Lung microvascular endothelial cell (primary cell): ENCODE measurements at places on chromosomes 3 and 15.

- DNase-seq = peak; percentile 62
These were observed 165.1 kb downstream of the PPM1L start for GRCh38 chr3:160921020-160921635.

GRCh38 chr3:121430664-121431215 lies 115.0 kb downstream of the POLQ start:
- no peak for DNase-seq

GRCh38 chr15:43239732-43240491 lies 19.1 kb upstream of the EPB42 start:
- peak; percentile 20 for DNase-seq

- DNase-seq = no peak
These were observed 603 bp upstream of the SELENOK start for GRCh38 chr3:53892286-53892637.

DNA sequence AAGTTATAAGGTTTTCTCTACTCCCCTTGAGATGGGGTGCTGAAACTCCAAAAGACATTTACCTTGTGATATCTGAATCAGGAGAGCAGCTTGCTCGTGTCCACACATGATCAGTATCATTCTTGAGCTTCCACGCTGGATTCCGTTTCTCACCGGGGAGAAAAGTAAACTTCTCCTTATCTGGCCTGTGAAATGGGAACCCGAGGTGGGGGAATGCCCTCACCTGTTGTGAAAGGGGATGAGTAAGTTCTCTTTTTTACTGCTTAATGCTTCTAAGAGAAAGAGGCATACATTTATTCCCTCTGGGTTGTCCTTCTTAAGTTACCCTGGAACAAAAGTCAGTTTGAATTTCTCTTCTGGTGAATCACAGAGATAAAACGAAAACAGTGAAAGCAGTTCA lies 440.5 kb upstream of the ADAMTS9 start:
- DNase-seq = no peak

DNA sequence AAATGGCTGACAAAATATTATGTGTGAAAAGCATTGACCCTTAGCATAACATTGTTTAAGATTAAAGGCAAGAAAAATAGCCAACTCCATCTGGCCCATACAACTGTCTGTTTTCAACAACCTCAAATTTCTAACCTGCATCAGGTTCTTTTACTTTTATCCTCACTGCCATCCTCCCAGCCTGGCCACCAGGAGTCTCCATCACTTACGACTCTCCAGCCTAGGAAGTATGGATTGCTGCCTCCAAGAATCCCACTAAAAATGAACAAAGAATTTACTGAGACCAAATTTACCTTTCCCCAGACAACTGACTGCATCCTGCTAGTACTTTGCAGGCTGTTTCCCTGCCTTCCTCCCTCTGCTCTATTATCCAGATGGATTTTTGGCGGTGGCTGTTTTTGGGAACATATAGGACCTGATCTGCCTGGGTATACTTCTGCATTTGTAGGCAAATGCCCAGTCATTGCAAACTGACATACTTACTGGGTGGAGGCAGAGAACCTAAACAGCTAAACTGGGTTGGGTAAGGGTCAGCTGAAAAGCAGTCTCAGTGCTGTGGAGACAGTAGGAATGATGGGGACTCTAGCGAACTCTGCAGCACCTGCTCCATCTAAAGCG lies 144.2 kb downstream of the GHSR start:
- DNase-seq = no peak

DNA sequence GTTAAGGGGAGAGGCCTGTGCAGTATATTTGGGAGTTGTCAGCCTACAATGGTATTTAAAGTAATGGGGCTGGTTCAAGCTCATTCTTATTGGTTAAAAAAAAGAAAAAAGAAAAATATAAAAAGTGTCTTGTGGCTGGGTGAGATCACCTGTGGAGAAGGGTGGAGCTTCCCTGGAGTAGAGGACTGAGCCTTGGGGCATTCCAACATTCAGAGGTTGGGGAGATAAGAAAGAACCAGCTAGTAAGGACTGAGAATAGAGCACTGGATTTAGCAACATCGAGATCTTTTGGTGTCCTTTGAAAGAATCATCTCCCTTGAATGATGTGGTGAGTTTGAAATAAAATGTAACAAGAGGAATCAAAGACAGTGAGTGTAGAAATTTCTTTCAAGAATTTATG lies 5.2 kb downstream of the SLC49A4 start:
- DNase-seq = no peak

DNA sequence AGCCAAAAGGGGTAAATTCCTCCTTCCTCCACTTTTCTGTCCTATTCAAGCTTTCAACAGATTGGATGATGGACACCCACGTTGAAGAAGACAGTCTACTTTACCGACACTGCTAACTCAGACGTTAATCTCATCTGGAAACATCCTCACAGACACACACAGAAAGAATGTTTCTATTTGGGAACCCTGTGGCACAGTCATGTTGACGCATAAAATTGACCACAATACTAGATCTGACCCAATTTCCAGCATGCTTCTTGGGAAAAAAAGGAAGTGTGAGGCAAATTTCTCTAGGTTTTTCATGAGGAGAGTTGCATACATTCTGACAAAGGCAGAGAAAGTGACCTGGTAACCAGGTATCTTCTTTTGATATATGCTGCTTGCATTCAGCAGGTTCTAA lies 594.1 kb downstream of the FGF12 start:
- DNase-seq = no peak

- DNase-seq = no peak
These were observed 279.8 kb downstream of the ZPLD1 start for GRCh38 chr3:102714567-102714966.

- DNase-seq = no peak
These were observed 21.7 kb downstream of the SH3BP5 start for GRCh38 chr3:15310491-15311370.

DNA sequence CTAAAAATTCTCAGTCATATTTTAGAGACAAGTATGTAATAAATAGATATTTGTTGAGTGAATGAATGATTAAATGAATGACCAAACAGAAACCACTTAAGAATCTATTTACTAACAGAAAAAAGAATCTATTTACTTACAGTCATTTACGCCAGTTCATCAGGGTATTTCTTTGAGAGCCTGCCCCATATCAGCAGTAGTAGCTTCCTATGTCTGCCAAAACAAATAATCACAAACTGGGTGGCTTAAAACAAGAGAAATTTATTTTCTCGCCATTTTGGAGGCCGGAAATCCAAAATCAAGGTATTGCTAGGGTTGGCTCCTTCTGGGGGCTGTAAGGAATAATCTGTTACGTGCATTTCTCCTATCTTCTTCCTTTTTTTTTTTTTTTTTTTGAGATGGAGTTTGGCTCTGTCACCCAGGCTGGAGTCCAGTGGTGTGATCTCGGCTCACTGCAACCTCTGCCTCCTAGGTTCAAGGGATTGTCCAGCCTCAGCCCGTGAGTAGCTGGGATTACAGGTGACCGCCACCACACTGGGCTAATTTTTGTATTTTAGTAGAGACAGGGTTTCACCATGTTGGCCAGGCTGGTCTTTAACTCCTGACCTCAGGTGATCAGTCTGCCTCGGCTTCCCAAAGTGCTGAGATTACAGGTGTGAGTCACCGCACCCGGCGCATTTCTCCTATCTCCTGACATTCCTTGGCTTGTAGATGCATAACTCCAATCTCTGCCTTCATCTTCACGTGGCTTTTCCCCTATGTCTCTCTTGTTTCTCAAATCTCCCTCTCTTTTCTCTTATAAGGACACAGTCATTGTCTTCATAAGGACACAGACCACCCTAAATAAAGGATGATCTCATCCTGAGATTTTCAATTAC lies 65.2 kb upstream of the SPPL2A start:
- DNase-seq = no peak

DNA sequence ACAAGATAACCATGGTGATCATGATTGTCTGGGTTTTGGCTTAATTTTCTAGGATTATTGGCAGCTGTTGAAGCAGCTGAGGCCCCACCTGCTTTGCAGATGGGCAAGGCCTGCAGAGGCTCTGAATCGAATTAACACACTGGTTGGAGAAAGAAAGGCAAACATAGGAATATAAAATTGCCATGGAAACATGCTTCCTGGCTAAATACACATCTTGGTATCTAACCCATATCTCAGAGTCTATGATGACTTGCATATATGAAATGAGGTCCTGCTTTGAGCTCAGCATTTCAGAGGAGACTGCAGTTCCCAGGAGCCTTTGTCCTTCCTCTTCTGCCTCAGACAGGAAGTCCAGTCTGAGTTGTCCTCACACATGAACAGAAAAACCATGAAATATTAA lies 24.3 kb upstream of the SV2B start:
- no peak for DNase-seq

- no peak for DNase-seq
These were observed 3.6 kb downstream of the SNRK start for GRCh38 chr3:43289841-43290470.

- no peak for DNase-seq
These were observed 69.8 kb downstream of the SSUH2 start for GRCh38 chr3:8574670-8575322.

DNA sequence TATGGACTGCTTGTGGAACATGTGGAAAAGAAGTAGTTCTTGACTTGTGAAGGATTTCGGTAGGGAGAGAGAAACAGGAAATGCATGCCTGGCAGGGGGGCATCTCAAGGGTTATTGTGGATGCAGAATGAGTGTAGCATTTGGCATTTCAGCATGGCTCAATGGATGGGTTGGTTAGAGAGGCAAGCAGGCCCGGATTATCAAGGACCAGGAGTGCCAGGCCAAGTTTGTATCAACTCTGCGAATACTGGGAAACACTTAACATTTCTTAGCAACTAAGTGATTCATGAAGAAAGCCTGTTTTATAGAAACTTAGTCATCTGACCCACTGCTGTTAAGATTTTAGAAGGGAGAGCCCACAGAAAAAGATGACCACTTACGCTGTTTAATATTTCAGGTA lies 33.6 kb downstream of the KIF15 start:
- DNase-seq = no peak

DNA sequence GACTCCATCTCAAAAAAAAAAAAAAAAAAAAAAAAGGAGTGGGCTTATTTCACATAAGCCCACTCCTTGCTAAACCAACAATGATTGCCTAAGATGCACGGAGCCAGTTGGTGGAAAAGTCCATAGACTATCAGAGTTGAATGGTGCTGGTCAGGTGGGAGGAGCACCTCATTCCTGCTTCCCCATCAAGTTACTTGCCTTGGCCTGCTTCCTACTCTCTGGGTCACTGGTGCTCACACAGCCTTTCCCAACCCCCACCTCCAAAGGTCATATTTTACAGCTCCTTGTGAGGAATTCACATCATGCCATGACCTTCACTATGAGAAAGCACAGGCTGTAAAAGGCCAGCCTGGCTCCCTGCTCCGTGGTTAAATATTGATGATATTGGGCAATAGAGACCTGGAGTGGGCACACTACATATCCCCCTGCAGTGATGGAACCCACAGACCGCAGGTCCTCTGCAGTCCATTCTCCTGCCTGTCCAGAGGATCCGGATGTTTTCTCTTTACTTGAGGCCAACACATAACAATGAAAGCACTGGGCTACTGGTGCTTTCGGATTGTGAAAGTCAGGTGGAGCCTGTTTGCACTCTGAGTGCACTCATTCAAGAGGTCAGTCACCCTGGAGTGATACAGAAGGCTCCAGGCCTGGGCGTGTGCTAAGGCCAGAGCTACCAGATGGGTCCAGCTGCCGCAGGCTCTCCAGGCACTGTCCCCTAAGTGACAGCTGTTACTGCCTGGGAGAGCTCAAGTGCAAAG lies at the start of gene SLC51B:
Gene SLC51B, plus strand, starts transcription at position 664 of the 758 bp plus-strand sequence. CDS start 4,618 bp downstream, outside the sequence.
- DNase-seq = no peak

- DNase-seq = no peak
These were observed 252.7 kb downstream of the ROBO1 start for GRCh38 chr3:79515072-79515471.

DNA sequence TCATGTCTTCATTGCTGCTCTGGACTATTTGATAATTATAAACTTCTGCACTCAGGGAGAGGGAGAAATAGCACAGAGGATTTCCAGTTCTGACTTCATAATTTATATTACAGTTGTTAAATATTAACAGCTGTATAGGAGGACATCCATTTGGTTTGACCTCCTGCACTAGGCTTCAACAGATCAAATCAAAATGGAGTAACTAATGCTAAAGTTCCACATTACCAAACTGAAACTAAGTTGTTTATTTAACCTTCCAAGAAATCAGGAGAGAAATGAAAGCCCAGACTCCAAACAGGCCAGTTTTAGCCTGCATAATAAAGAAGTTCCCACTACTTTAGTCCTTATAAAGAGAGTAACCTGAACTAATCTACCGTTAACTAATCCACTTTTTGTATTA lies 4.6 kb downstream of the PLSCR2 start:
- DNase-seq = no peak

DNA sequence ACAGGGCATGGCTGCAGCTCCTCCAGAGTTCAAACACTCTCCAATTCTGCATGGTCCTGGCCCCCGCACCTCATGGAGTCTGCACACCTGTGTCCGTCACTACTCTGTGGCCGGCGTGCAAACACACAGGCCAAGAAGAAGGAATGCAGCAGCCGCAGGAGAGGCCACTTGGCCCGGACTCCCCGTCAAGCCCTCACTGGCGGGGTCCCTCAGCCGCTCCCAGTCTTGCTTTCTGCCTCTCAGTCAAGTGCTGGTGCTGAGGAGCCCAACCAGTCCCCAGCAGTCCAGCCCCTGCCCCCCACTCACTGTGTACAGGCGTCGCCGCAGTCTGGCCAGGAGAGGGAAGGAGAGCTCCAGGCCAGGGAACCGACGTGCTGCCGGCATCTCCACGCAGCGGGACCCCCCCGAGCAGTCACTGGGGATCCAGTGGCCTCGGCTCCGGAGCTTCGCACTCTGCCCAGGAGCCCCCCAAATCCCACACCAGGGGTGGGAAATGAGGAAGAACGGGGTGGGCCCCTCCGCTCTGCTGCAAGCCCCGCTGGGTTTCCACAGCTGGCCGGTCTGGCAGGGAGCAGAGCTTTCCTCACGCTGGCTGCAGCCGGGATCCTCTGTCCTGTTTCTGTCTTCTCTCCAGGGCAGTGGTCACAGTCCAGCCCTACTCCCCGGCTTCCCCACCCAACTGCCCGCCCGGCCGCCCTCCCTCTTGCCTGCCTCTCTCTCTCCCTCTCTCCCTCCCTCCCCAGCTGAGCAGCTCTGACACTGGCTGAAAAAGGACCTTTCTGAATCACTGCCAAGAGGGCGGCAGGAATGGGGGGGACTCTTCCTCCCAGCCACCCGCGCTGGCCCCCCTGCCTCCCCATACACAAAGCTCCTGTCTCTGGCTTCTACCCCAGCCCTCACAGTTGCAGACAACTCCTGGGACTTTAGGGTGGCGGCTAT lies 16.0 kb downstream of the TNK2 start:
- DNase-seq = peak; percentile 58

- DNase-seq = no peak
These were observed 549.5 kb downstream of the DIPK2A start for GRCh38 chr3:144521131-144521530.

GRCh38 chr15:77622209-77622933 lies 10.3 kb downstream of the LINGO1 start:
- DNase-seq = no peak

- no peak for DNase-seq
These were observed 140.0 kb downstream of the CBLB start for GRCh38 chr3:105728771-105729312.

- no peak for DNase-seq
These were observed 137.9 kb downstream of the XXYLT1 start for GRCh38 chr3:195133013-195133412.

- DNase-seq = peak; percentile 24
These were observed 15.7 kb downstream of the OXNAD1 start for GRCh38 chr3:16280671-16281070.
